ENCODE measurements at places on chromosomes 1 and 21.

DNA sequence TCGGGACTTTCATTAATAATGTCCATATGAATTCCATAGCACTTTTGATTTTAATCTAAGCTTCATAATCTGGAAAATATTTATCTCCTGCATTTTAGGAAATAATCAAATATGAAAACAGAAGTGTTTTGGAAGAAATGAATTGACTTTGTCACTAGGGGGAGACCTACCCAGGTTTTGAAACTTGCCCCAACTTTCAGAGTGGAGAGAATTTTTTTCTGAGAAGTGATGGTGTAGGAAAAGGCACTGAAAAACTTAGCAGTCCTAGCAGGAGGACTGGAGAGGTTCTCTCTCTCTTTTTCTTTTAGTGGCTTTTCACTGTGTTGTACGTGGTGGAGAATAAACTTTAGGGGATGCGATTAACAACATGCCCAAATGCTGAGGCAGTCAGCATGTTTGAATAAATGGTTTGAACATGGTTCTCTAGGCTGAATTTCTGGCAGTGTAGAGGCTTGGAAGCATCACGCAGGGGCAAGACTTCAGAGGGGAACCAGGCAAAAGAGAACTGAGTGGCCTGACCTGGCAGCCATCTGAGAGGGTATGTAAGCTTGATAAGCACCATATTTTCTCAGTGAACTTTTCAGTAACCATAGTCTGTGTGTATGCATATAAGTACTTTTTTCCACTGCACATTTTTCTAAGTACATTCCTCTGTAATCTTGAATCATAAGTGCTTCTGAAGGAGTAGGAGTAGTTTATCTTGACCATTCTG, 68.3 kb upstream of the NEK7 start:
- DNase-seq: peak; percentile 13

- DNase-seq: no peak
Observed at GRCh38 chr1:8047686-8048445, 21.8 kb upstream of the ERRFI1 start.

DNA sequence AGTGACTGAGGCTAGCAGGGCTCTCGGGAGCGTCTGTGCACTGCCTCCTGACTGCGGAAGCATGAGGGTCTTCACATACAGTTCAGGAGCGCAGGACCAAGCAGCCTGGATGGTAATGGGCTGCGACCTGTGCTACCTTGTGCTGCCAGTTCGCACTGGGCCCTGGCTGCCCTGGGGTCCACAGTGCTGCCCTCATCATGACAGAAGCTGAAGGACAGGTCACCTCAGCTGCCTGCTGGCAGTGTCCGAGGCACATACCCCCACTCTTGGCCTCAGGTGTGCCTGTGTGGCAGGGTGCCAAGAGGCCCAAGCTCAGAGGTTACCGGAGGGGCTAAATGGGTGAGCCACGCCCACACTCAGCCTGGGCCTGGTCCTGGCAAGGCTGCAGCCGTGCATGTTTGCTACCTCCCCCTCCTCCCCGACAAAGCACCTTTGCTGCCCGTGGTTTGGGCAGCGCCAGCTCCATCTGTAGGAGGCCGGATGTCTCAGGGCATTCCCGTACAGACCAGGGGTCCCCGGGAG, 4.4 kb downstream of the JMJD4 start:
- DNase-seq: no peak

DNA sequence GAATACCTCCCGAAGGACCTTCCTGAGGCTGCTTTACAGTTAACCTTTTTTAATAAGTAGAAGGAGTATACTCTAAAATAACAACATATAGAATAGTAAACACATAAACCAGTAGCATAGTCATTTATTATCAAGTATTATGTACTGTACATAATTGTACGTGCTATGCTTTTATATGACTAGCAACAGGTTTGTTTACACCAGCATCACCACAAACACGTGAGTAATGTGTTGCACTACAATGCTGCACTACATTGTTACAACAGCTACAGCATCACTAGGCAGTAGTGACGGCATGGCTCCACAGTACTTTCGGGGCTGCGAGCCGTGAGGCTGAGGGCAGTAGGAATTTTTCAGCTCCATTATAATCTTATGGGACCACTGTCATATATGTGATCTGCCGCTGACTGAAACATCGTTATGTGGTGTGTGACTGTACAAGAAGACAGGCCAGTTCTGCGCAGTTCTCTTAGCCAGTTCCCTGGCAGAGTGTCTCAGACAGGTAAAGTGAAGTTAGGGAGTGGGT, 82.8 kb upstream of the LRRC8D start:
- DNase-seq: no peak

GRCh38 chr1:52978045-52978444, 51.0 kb downstream of the SCP2 start:
- DNase-seq: no peak

- no peak for DNase-seq
Observed at GRCh38 chr1:51330331-51331201, at the start of gene TTC39A. TTC39A (minus strand) TSS chr1:51330562; CDS start chr1:51330477, 85 bp downstream.

DNA sequence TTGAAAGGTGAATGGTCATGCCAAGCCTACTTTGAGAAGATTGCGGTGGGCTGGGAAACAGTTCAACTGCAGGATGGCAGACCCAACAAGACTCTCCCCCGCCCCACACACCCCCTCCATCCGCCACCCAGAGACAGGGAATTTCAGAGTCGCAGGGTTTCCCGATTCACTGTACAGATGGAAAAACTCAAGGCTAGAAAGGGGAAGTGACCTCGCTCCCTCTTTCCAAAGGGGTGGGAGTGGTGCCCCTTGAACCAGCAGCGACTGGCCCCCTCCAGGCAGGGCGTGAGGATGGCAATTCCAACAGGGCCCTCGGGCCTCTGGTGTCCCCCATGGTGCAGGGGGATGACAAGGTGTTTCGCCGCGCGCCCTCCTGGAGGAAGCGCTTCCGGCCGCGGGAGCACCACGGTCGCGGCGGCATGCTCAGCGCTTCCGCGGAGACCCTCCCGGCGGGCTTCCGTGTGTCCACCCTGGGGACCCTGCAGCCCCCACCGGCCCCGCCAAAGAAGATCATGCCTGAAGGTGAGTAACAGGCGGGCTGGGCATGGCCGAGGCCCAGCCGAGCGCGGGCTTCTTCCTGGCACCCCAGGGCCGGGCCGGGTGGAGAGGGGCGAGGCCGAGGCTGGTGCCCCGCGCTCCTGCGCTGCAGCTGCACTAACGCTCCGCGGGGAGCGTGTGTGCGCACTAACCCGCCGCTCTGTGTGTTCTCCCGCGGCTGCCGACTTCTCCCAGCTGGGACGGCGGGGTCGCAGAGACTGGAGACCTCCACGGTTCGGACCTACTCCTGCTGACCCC, 10.4 kb downstream of the MYOG start:
- no peak for DNase-seq

GRCh38 chr1:20158358-20159070, 19.4 kb downstream of the PLA2G2F start:
- peak; percentile 38 for DNase-seq

- no peak for DNase-seq
Observed at GRCh38 chr1:103905363-103905762, 155.7 kb downstream of the AMY1C start.

GRCh38 chr1:156920233-156921052, at the start of gene LRRC71:
LRRC71 (plus strand) TSS chr1:156920632; CDS start chr1:156920804, 172 bp downstream.
- DNase-seq: peak; percentile 67

DNA sequence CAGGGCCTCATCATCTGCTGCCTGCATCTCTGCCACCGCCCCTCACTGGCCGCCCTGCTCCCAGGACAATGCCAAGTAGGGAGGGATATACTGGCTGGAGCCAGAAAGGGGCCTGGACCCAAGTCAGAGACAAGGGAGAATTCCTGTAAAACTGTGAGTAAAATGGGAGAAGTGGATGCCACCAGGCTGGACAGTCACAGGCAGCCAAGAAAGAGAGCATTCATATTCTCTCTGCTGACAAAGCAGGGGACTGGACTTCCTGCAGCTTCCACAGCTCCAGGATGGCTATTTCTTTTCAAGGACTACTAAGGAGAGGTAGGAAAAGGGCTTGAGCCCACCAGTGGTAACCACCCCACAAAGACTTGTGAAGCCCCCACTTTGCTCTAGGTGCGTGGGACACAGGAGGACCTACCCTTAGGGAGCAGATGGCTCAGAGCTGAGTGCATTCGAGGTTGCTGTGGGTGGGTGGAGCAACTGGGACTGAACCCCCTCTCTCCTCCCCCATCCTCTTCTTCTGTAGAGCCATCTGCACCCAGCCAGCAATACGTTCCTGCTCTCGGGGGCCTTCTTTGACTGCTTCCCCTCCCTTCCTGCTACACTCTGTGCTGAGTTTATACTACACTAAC, 57.5 kb downstream of the GLIS1 start:
- DNase-seq: no peak

GRCh38 chr1:173195596-173196088, 11.5 kb downstream of the TNFSF4 start:
- DNase-seq: peak; percentile 10

GRCh38 chr1:61746813-61747212, 4.5 kb downstream of the PATJ start:
- DNase-seq: no peak

DNA sequence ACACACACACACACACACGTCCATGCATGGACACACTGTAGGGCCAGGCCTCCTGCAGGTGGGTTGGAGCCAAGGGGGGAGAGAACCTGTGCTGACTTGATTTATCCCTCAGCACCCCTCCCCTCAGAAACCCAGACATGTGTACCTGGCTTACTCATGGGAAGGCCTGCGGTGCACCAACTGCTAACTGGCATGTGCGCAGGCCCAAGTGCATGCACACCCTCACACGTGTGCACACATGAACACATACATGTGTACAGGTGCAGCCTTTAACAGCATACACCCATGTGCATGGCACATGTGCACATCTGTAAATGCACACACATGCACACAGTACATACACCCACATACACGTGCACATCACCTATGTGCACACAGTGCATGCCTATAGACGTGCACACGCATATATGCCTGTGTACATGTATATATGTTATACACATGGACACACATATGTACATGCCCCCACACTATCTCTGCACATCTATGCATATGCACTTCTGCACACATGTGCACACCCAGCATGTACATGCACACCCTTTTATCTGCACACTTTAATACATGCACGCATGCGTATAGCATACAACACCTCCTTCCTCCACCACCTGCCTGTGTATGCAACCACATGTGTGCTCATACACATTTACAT, 67.5 kb downstream of the TRIM11 start:
- DNase-seq: no peak

DNA sequence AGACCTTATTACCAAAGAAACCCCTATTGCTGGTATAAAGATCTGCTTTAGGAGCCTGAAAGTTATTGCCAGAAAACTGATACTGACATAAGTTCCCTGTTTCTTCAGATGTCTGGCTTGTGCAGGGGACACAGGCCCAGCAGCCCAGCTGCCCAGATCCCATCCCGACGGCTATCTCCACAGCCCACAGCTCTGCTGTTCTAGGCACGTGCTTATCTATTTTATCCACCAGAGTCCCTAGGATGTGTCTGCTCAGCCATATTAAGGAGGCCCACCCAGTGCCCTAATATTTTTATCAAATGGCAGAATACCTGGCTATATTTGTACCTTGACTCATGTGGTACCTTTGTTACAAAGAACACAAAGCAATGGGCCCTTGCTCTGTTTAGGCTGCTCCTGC, 58.9 kb downstream of the DDX20 start:
- DNase-seq: no peak

- no peak for DNase-seq
Observed at GRCh38 chr1:235741294-235741693, 91.7 kb upstream of the GNG4 start.

DNA sequence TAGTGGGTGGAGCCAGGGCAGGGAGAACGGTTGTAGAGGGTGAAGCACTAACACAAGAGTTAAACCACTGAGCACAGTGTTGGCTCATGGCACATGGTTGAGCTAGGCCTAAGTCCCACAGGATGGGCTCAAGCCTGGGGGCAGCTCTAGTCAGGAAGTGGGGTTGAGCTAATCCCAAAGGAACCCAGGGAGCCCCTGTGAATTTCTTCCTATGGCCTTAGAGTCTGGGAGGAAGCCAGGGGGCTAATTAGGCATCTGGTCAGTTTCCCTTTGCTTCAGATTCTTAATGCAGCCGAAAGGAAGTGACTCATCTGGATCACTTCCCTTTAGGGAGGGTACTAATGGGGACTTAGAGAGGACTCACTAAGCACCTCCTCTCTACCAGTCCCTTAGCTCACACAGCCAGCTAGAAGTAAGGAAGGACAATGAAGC, 10.1 kb downstream of the CFAP45 start:
- DNase-seq: no peak

DNA sequence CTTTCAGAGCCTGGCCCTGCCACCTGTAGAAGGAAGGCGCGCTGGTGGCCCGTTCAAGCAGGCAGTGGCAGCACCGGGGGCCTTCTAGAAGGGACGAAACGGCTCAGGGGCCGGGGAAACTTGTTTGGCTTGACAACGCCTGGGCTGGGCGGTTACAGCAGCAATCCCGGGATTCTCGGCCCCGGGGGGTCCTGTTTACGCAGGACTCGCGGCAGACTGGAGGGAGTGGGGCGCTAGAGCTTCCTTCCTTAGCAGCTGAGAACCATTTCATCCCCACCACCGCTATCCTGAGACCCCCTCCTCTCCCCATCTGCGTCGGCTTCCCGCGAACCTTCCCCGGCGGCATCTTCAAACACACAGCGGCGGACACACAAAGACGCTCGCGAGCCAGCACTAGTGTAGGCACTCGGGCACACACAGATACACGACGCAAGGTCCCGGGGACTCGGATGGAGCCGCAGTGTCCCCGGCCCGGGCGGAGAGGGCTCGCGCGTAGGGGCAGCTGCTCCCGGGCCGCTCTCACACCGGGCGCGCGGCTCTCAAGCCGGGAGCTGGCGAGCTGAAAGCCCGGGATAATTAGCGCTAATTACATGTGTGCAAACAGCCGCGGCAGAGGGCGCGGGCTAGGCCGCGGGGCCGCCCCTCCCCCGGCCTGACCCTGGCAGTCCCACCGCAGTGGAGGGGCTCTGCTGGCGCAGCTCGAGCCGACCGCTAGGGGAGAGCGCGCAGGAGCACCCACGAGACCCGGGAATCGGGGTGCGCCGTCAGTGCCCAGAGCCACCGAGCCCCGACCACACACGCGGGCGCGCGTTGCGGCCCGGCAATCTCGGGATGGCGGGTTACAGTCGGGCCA, 271.4 kb downstream of the FOXD2 start:
- DNase-seq: no peak

DNA sequence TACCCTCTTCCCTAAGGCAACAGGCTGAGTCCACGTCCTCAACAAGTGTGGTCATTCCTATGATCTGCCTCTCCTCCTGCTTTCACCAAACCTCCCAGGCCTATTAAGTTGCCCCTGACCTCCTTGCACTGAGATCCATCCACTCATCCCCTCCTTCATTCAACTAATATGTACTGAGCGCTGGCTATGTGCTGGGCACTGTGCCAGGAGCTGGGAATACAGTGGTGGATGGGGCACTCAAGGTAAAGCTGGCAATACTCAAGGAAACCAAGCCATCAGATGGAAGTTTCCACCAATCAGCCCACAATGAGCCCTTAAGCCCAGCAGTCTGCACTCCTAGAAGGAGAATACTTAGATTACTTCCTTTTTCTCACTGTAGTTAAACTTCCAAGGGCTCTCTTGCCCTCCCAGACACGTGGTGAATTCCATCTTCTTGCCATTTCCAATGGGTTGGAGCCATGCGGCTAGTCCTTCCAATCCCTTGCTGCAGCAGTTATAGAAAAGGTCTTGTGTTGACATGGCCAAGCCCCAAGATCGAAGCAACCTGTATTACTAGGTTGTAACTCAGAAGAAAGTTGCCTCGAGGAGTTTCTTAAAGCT, 279.9 kb upstream of the RUNX1 start:
- DNase-seq: no peak
